ENCODE measurements at places on chromosomes 4 and X. TPM values are rescaled to one million over a fixed set of nuclear protein-coding genes. Genes with fewer than 3 reads are reported as not detected.

GRCh38 chr4:25065932-25066590, 35.3 kb upstream of the LGI2 start:
- no peak for DNase-seq

GRCh38 chr4:78749258-78749971, 26.7 kb upstream of the BMP2K start:
- DNase-seq = no peak

GRCh38 chr4:138976526-138976925, 39.1 kb upstream of the NOCT start:
- no peak for DNase-seq

DNA sequence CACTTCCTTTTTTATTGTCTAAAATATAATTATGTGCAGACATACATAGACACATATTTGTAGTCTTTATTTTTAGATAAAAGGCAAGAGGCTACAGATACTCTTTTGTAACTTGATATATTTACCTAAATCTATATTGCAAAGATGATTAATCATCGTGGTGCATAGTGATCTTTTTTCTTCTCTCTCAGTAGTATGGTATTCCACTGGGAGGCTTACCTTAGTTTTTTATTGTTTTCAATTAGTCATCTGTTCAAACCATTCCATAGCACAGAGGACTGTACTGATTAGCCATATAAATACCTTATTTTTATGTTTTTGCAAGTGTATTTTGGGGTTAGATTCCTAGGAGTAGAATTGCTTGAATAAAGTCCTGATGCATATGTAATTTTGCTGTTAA, 619.7 kb downstream of the GRXCR1 start:
- DNase-seq = no peak

GRCh38 chr4:99264927-99265326, 25.9 kb downstream of the ADH1A start:
- no peak for DNase-seq

EPGN gene
- 3.7 TPM for total RNA-seq

TMEM255A gene
- total RNA-seq = not detected

DNA sequence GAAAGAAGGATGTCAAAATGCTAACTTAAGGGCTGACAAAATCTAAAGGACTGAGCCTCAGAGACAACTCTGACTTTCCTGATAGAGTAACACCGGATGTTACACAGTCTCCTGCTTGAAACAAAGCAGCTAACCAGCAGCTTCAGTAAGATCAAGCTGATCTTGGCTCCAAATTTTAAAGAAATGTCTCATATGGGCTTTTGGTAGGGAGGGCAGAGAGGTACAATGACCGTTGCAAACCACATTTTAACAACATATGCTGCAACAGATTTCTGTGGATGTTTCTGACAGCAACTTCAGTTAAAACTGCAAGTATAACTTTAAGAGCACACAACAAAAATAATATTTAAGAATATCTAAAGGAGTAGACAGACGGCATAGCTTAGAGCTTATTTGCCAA, 9.1 kb downstream of the RPGR start:
- no peak for DNase-seq

DNA sequence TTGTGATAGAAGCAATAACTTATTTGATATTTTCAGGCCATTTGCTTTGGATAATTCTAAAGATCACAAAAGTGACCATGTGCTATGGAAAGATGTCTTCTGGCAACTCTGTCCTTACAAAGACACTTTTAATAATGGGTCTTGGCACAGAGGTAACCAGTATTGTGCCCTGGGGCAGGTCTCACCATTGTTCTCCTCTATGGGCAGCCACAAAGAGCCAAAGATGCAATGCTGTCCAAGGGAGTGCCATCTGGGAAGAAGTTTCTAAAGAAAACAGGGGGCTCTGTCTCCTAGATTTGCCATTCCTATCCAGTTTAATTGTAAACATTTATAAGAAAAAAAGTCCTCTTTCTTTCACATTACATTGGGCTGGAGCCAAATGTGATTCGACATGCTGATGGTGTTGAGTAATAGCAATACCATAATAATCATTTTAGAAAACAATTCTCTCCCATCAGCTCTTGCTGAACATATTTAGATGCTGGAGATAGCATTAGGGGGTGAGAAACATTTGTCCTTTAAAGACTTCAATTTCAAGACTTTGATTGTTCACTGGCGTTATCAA, 179.9 kb downstream of the KIT start:
- no peak for DNase-seq
